ENCODE measurements at places on chromosomes 5 and 9.

DNA sequence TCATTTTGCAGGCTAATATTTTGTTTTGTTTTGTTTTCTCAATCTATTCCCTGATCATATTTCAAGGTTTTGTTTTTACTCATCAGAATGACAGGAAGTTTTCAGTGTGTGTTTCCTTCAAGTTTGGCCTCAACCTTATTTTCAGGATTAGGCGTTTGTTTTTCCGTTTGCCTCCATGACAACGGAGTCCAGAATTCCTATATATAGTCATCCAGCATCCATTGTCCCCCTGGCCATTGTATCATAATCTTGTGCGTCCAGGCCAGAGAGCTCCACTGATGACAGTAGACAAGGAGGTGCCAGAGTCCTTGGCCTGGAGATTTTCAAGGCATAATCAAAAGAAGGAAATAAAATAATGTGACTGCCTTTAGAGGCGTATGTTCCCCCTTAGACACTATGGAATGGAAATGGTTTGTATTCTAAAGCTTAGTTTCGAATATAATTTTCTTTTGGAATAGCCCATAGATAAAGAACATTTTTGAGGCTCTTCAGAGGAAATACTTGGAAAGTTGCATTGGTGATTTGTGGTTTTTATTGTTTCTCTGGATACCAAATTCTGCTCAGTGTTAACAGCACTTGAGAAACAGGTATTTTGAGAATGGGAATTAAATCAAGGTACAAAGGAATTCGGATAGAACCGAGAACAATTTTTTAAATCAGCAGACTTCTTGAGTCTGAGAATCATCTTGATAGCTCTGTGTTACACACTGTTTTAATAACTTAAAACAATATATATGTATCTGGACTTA, 99.8 kb downstream of the ZNF462 start:
- peak; percentile 41 for DNase-seq

GRCh38 chr5:119345861-119346260, 10.0 kb upstream of the TNFAIP8 start:
- DNase-seq = no peak

GRCh38 chr9:69223605-69224004, 49.5 kb downstream of the TJP2 start:
- DNase-seq = no peak

- DNase-seq = no peak
These were observed 42.7 kb downstream of the IQGAP2 start for GRCh38 chr5:76445830-76446229.

DNA sequence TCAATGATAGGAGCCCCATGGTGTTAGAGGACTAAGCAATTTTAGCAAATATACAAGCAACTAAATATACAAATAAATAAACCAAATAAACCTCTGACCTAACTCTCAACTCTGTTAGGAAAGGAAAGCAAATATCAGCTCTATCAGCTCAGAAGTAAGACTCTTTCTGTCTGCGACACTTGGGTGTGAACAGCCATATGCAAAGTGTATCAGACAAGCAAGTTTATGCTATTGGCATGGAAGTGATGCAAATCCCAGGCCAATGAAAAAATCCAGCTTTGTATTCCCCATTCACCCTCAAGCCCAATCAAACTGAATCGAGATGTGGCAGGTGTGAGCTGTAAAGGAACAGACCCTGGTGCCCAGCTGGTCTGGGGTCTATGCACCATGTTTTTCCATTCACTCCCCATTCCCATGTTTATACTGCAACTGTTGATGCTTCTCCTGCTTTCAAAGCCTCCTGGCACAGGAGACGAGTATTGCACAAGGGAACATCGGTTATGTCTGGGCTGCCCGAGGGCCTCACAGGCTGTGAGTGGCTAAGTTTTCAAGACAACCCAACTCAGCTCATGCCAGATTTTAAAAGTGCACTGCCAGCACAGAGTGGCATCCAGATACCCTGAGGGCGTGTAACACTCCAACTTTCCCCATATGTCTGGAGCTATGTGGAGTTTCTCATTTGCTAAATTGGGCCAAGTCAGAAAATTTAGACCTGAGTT, 73.1 kb downstream of the FEM1C start:
- peak; percentile 45 for DNase-seq

DNA sequence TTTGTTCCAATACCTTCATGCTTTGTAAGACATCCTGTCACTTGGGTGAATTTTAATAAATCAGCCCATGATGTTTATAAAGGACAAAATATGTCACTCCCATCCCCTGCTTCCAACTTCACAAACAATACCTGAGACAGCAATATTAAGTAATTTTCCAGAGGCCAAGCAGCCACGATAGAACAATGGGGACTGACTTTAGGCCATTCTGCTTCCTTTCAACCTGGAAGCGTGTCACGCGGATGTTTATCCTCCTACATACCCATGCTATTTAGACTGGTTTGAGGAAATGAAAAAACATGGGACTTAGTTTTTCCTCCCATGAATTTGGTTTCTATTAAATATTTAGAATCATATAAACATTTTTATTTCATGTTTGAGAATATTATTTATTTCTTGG, 82.9 kb downstream of the GRAMD2B start:
- no peak for DNase-seq

GRCh38 chr5:66861402-66861801, 265.2 kb downstream of the MAST4 start:
- no peak for DNase-seq
